ENCODE measurements at places on chromosomes 3 and 15.
A peak's percentile ranks its signal among the peaks of the same experiment; 100 is the strongest.

GRCh38 chr3:106014518-106014917 is 145.7 kb upstream of the CBLB start:
- DNase-seq, result no peak

DNA sequence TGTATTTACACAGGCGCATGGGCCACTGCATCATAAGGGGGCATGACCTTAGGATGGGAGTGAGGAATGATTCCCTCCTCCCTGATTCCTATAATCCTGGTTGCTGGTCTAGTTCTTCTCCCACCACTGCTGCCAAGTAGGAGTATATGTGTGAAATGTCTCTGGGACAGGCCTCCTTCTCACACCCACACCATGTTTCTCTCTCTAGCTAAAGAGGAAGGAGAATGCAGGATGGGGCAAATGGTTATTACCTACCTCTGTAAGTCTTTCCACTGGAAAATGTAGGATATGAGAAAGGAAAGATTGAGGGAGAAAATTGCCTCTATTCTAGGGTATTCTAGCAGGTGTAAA is 159.2 kb downstream of the THSD4 start:
- no peak for DNase-seq

GRCh38 chr3:67884345-67884744 is 229.9 kb upstream of the SUCLG2 start:
- DNase-seq, result no peak

GRCh38 chr3:149120051-149120972 is 9.1 kb upstream of the HPS3 start:
- DNase-seq, result peak; percentile 67

DNA sequence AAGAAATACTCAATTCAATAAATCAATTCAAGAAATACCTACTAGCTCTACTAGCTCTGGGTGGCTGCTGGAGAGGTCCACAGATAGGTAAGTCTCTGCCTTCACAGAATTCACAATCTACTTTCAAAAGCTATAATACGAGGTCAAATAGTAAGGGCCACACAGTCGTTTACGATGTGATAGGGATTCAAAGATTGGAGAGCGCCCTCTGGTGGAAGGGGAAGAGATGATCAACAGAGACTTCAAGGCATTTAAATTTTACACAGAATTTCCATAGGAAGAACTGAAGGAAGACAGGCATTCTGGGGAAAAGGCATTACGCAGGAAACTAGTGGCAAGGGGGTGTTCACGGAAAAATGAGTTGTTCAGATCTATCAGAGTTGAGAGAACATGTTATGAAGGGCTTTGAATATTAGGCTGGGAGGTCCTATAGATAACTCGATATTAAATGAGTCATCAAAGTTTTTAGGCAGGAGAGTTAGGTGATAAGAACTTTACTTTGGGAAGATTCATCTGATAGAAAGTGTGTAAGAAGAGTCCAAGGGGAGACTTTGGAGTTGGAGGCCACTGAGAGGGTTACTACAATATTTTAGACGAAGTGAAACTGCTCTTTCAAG is 128.8 kb downstream of the FRMD5 start:
- peak; percentile 71 for DNase-seq

Data from HCEC 1CT (cell line).